ENCODE measurements at places on chromosomes 13 and 19.

GRCh38 chr13:74367193-74367592 lies 233.0 kb upstream of the KLF12 start:
- no peak for DNase-seq

- no peak for DNase-seq
Measured at GRCh38 chr19:42589792-42590191, 4.9 kb downstream of the CEACAM8 start.

DNA sequence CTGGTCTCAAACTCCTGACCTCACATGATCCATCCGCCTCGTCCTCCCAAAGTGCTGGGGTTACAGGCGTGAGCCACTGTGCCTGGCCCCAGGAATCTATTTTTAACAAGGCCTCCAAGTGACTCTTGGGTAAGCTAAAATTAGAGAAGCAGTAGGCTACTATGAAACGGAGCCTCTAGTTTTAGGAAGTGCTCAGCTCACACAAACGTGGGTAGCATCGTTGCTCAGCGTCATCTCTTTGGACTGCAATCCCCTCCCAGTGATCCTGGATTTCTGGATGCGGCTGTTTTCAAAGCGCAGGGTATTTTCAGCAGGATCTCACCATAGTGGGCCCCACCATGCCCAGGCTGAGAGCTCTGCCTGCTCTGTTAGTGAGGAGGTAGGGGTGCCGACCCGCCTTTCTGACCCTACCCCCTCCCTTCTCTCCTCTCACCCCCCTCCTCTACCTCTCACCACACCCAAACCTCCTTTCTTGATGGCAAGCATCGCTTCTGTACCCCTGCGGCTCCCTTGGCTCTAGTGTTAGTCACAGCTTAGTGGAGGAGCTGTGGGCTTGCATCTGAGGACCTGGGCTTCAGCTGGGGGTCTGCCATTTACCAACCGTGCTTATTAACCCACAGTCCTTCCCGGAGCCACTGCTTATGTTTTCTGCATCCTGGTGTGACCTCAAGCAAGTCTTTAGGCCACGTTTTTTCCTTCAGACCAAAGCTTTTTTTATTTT lies 34.2 kb downstream of the GJA3 start:
- DNase-seq = peak; percentile 89

DNA sequence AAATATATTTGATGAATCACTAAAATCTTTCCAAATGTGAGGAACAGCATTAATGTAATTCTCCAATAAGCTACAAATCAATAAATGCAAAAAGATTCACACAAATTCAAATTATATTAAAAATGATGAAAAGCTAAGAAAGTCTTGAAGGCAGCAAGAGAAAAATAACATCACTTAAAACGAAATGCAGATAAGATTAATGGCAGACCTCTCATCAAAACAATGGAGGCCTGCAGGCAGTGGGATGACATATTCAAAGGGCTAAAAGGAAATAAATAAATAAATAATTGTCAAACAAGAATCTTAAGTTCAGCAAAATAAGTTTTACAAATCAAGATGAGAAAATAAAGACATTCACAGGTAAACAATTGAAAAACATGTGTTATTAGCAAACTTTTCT lies 952.1 kb downstream of the SLITRK6 start:
- no peak for DNase-seq

DNA sequence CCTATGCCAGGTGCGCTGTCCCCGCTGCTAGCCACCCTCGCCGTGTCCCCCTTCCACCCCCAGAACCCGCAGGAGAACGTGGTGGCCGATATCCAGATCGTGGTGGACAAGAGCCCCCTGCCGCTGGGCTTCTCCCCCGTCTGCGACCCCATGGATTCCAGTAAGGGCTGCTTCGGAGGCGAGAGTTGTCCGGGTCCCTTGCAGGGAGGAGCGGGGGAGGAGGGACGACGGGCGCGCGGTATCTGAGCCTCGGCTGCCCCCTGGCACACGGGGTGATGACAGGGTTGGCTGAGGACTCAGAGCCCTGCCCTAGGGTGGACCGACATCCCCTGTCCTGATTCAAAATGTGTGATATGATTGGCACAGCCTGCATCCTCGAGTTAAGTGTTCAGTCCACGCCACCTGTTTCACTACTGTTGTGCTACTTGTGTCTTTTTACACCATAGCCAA lies 653 bp downstream of the MVB12A start:
- DNase-seq = peak; percentile 33

GRCh38 chr19:15368051-15368632 lies 11.4 kb downstream of the AKAP8 start:
- DNase-seq = no peak

- no peak for DNase-seq
Measured at GRCh38 chr19:17570791-17571190, 15.3 kb downstream of the COLGALT1 start.

GRCh38 chr13:73390100-73390499 lies 331.3 kb downstream of the KLF5 start:
- DNase-seq = no peak

GRCh38 chr19:52115526-52116053 lies 20.0 kb upstream of the ZNF841 start:
- no peak for DNase-seq

GRCh38 chr13:71278512-71278911 lies 588.5 kb downstream of the DACH1 start:
- no peak for DNase-seq

DNA sequence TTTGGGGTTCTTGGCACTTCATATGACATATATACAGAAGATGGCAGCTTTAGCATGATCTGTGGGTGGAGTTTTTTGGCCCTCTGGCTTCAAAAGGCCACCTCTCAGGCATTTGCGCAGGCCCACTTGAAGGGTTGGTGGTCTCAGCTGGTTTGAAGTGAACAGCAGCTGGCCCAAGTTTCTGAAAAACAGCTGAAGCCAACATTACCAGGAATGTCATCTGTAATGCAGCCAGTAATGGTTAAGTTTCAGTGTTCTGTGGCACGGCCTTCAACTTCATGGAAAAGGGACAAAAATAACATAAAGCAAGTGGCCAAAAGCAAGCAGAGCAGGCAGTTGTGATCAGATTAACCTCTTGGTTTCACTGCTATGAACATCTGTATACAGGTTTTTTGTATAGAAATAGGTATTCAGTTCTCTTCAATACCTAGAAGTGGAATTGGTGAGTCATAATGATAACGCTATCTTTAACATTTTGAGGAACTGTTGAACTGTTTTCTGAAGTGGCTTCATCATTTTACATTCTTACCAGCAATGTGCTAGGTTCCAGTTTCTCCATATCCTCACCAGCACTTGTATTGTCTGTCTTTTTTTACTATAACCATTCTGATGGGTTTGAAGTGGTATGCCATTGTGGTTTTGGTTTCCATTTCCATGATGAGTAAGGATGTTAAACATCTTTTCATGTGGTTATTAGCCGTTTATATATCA lies 245.4 kb downstream of the SHISA2 start:
- no peak for DNase-seq

GRCh38 chr19:3114018-3114726 lies 20.0 kb downstream of the GNA11 start:
- no peak for DNase-seq

DNA sequence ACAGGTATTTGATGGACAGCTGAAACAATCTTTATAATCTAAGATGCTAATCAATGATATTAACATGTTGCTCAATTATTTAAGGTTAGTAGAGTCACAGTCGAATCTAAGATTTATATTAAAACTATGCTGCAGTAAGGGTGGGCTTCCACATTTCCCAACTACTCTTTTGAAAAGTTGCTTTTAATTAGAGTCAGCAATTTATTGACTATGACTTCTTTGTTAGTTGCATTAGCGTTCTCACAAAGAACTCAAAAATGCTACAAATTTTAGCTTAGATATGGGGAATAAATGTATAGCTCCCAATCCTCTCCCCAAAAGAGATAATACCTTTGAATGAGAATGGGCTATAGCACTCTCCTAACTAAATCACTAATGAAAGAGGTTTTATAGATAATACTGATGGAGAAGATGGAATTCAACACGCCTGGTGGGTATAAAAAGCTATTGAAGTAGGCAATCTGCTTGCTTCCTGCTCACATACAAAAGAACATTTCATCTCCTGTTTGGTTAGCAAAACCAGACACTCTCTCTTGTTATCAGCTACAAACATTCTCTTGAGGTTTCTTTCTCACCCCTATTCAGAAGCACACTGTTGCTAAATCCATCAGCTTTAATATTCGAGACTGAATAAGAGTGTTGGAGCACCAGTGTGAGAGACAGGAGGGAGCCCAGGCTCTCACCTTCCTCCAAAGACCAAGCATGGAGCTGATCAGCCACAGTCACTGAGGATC lies 2.4 kb upstream of the FLT1 start:
- DNase-seq = no peak

DNA sequence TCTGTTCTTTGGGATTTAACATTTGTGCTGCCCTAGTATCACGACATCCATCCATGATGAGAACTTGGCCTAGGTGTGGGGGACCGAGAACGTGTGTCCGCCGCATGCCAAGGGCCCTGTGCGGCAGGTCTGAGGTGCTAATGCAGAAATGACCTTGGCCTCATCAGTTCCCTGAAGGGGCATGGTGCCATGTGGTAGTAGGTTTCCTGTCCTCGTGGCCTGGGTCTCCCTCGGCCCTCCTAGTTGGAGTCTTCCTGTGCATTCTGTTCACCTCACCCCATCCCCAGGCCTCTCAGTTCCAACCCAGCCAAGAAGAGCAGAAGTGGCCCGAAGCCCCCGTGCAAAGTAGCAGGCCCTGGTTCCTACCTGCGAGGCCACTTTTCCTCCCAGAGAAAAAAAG lies 59.8 kb downstream of the GGACT start:
- DNase-seq = no peak

DNA sequence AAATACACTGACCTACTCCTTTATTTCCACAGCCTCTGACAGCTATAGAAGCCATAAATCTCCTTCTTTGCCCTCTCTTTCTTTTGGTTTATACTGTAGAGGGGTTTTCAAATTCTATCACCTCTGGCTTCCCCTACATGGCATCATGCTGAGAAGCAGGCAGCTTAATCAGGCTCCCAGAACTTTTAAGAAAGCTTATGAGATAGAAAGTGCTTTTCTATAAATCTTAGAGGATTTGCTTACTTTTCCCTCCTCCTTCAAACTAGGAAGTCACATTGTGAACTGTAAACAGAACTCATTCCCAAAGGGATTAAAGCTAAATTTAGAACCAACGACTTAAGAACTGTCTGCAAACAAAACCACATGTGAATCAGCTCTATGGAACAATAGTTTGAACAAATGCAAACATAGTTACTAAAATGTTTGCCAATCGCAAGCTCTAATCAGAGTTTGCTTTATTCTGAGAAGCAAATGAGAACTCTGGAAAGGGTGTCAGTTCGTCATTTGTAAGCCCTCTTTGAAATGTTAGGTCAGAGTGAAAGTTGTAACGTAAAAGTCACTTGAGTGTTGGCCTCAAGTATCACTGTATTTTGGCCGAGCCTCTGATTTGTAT lies 344.1 kb downstream of the RFC3 start:
- DNase-seq = no peak

GRCh38 chr13:113122550-113123225 lies at the start of gene F10:
F10 (plus strand) TSS chr13:113122799; CDS start chr13:113122856, 57 bp downstream.
- no peak for DNase-seq

GRCh38 chr13:31073859-31074718 lies 87.6 kb downstream of the HSPH1 start:
- DNase-seq = no peak

DNA sequence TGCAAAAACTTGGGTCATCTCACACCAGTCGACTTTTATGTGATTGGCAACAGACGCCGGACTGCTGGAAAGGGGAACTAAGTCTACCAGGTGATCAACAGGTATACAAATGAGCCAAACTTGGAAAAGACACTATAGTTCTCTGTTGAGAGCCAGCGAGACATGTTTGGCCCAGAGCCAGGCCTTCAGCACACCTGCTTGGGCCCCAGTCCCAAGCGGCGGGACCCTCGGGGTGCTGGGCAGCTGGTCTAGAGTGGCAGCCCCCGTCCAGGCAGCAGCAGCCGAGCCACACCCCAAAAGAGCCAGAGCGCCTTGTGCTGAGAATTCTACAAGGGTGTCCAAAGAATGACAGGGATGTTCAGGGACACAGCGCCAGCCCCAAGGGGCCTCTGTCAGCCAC lies 28.0 kb downstream of the NAXD start:
- no peak for DNase-seq
